Fibroblast of villous mesenchyme (primary cell): ENCODE measurements at places on chromosomes 6 and 20. TPM values are rescaled to one million over a fixed set of nuclear protein-coding genes. Genes with fewer than 3 reads are reported as not detected.

Gene COL9A1
- not detected in 2 replicates for total RNA-seq

Gene LINC00237
- total RNA-seq = not detected in 2 replicates

Gene BMP5
- total RNA-seq = under 0.01 TPM in 1 of 2 replicates, not detected in the other

Gene RAET1E
- under 0.01 TPM in 1 of 2 replicates, not detected in the other for total RNA-seq

Gene COL10A1
- 4.3 and 10.6 TPM in 2 replicates for total RNA-seq

Gene KIF13A
- 49.2 and 53.8 TPM in 2 replicates for total RNA-seq

Gene RSPO4
- not detected in 2 replicates for total RNA-seq

Gene WFDC13
- total RNA-seq = not detected in 2 replicates

Gene GJA10
- not detected in 2 replicates for total RNA-seq

Gene RMND1
- total RNA-seq = 30.0 and 30.7 TPM in 2 replicates

Gene CALHM5
- 4.7 and 7.7 TPM in 2 replicates for total RNA-seq

Gene WFDC10B
- total RNA-seq = not detected in 2 replicates

Gene PGC
- total RNA-seq = not detected in 2 replicates

Gene NT5E
- 345 and 593 TPM in 2 replicates for total RNA-seq

Gene TMC2
- total RNA-seq = not detected in 2 replicates

Gene PSMF1
- 35.4 and 50.3 TPM in 2 replicates for total RNA-seq

Gene SLC22A7
- total RNA-seq = not detected in 2 replicates

Gene NQO2
- 7.4 and 12.1 TPM in 2 replicates for total RNA-seq

Gene CD83
- total RNA-seq = 0.32 and 0.86 TPM in 2 replicates

Gene DEFB116
- not detected in 2 replicates for total RNA-seq

Gene POU3F2
- total RNA-seq = not detected in 2 replicates

Gene CLIC5
- total RNA-seq = not detected in 2 replicates

Gene GSTA2
- not detected in 2 replicates for total RNA-seq

Gene ZNF341
- 0.64 and 1.3 TPM in 2 replicates for total RNA-seq

Gene TAGAP
- total RNA-seq = not detected in 2 replicates

Gene BPIFB1
- total RNA-seq = not detected in 2 replicates
